ENCODE measurements at places on chromosomes 3 and 15.

DNA sequence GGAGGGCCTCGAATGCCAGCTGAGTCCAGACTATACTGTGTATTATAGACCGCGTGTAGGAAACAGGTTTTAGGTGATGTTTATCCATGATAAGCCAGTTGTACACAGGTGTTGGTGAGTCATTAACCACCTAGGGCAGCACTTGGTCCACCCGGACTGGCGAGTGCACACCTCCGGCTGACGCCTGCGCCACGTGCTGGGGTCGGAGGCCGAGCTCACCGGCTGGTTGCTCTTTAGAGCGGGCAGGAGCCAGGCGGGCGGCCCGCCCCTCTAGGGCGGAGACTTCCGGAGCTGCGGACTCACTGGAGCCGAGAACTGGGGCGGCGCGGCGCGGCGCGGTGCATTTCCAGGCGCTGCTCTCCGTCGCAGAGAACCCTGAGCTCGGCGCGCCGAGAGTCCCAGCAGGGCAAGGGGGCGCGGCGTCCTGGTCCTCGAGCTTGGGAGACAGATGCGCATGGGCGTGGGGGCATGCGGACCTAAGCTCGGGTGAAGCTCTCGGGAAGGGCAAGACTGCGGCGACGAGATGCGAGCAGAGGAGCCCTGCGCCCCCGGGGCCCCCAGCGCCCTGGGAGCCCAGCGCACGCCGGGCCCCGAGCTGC lies at the start of gene ESYT3:
TSS of gene ESYT3 (plus strand) at position 341 of the 599 bp plus-strand sequence. CDS start at position 524, 183 bp downstream.
- DNase-seq, result no peak

GRCh38 chr3:173923204-173923603 lies 525.7 kb downstream of the NLGN1 start:
- DNase-seq, result no peak

DNA sequence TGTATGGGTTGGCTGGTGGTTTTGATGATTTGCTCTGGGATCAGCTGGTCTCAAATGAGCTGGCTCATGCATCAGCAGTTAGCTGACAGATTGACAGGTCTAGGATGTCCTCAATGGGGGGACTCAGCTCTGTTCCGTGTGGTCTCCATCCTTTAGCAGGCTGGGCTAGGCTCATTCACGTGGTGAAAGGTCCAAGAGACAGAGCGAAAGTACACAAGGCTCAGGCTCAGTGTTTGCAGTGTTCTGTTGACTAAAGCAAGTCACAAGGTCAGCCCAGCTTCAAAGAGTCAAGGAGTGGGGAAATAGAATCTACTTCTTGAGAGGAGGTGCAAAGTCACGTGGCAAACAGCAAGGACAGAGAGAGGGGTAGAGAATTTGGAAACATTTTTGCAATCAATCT lies 126.5 kb upstream of the CMC1 start:
- DNase-seq, result no peak

DNA sequence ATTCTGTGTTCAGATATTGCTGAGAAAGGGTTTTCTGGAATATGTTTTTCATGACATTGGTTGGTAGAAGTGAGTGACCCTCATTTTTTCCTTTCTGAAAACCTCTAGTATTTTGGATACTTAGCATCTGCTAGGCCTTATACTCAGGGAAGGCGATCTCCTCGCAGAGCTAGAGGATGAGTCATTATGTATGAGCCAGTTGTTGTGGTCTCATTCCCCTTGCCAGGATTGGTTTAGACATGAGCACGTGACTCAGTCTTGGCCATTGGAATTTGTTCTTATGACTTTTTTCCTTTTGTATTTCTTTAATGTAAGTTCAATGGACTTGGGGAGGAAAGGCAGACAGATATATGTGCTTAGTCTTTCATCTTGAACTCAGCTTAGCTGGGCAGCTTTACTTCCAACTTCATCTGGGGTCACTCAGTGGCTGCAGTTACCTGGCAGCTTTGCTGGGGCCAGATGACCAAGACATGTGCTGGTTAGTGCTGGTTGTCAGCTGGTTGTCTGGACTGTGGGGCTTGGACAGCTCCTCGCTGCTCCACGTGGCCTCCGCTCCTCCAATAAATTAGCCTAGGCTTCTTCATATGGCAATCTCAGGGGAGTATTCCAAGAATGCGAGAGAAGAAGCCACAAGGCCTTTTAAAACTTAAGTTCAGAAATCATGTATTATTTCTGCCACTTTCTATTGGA lies 207.5 kb downstream of the IL20RB start:
- DNase-seq, result no peak

DNA sequence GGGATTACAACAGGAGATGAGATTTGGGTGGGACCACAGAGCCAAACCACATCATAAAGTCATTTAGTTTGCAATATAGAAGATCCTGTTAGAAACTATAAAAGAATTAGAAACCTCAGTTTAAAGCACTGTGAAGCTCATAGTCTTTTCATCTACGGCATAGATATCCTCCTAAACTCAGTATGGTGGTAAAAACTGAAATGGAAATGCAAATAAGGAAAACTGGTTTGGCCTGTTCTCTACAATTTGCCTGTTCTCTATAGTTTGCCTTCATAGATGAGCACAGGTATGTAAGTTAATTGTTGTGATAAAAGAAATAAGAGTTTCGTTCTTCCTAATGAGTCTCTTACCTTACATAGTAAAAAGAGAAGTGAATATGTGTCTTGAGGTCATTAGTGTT lies 331.6 kb upstream of the ARL6 start:
- DNase-seq, result no peak

DNA sequence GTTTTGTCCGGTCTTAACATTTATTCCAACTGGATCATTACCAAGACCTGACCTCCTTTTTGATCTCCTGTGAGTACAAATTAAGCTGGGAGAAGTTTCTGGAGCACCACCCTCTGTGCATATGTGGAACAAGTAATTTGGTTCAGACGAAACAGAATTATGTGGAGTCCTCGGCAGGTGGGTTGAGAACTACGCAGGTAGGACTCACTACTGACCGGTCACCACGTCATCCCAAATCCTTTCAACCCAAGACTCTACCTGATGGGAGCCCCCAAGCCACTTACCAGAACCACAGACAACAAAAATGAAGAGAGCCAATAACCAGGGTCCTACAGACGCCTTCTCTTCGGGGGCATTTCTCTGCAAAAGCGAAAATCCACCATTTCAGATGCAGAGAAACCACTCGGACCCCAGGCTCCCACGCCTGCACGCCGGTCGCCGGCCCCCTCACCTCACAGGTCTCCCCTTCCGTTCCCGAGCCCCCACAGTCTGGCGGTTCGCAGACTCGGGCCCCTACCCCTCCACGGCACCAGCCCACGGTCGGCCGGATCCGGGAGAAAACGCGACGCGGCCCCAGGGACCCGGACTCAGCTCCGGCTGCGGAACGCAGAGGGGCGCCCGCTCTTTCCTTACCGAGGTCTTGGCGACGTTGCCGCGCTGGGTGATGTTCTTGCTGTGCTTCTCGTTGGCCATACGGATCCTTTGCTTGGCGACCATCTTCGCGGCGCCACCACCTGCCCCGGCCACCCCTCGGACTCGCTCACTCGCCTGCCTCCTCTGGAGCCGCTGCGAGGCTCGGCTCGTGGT lies 674 bp downstream of the SERP1 start:
- DNase-seq, result no peak

- no peak for DNase-seq
These were observed 961.0 kb upstream of the CFAP20DC start for GRCh38 chr3:60010781-60011180.

GRCh38 chr3:116048991-116049390 lies 396.3 kb downstream of the LSAMP start:
- no peak for DNase-seq

GRCh38 chr3:127741246-127741645 lies 68.5 kb downstream of the ABTB1 start:
- no peak for DNase-seq

DNA sequence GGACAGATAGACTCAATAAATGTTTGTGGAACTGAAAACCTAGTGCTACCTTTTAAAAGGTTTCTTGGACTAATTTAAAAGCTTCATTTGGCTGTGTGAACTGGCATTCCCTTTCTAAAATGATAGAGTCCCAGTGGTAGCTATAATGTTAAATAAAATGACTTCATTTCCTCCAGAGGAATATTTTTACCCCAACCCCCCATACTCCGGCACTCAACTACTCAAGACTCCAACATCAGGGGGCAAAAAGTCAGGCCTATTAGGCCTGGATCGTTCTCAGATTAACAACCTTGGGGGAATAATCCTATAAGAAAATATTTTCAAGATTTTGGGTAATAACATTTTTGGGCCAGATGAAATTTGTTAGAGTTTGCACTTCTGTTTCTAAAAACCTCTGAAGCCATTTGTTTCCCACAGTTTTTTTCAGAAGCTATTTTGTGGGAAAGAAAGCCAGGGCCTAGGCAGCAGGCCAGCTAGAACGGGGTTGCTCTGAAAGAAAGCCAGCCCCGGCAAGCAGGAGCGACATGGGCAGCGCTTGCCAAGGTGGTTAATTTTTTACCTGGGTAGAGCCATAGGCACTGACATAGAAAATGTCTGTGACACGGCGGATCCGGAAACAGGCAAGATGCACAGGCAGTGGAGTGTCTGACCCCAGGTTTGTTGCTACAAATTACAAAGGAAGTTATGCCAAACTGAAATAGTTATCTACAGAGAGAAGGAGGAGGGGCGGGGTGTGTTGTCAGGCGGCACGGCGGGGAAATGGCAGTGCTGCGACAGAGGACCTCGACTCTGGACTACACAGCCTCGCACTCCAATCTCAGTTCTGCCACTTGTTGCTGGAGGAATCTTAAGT lies 84.6 kb downstream of the MAGI1 start:
- DNase-seq, result no peak

DNA sequence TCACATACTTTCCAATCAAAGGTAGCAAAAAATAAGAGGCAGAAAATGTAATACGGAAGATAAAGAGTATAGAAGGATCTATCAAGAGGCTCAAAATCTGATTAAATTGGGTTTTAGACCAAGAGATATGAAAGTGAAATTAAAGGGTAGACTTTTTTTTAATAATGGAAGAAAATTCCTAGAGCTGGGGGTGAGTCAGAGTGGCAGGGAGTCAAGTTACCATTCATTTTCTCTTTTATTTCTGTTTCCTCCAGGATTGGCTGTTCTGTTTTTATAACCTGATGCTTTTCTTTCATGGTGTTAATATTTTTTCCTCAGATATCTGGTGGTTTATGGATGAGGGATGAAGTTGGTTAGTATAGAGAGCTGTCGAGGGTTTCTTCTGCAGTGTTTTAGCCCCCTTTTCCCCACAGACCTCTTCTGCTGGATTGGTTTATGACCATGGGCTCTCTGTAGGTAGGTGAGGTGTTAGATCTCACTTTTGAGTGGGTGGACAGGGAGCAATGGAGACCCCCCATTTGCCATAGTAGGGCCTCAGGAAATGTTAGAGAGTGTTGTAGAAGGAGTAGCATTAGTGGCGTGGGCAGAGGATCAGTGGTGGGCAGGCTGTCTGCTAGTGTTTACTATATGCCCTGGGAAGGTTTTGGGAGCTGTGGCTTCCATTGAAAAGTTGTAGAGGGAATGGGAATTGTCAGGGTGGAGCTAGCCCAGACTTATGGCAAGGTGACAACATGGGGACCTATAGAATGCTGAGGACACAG lies 201.6 kb upstream of the GOLGA6L4 start:
- no peak for DNase-seq

- DNase-seq, result no peak
These were observed 16.3 kb upstream of the VPS8 start for GRCh38 chr3:184795522-184796190.

GRCh38 chr3:3053974-3054373 lies 56.2 kb downstream of the IL5RA start:
- no peak for DNase-seq

DNA sequence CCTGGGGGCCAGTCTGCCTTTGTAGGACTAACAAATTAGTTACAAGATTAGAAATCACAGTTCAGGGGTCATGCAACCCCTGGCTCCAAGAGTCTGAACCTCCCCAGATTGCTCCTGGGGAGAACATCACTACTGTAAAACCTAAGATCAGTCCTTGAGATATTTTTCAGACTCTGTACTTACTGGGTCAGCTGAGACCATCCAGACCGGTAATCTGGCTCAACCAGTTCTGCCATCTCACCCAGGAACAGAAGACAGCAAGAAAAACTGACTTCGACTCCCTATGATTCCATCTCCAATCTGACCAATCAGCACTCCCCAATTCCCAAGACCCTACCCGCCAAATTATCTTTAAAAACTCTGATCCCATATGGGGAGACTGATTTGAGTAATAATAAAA lies 47.5 kb downstream of the NMD3 start:
- no peak for DNase-seq

- no peak for DNase-seq
These were observed 133.7 kb upstream of the POU1F1 start for GRCh38 chr3:87410110-87410509.
